ENCODE measurements at places on chromosomes 5 and 9. TPM values are rescaled to one million over a fixed set of nuclear protein-coding genes. Genes with fewer than 3 reads are reported as not detected.

Gene GABRB2
- not detected for total RNA-seq

Gene ABCA2
- 25.5 TPM for total RNA-seq

Gene ANKRD31
- 0.06 TPM for total RNA-seq

Gene FCN2
- not detected for total RNA-seq

Gene UBLCP1
- 35.2 TPM for total RNA-seq

Gene SLC36A3
- total RNA-seq = not detected

Gene CATSPER3
- total RNA-seq = 0.40 TPM

Gene DRD1
- 0.24 TPM for total RNA-seq

Gene SPZ1
- total RNA-seq = not detected

Gene PCDHGA5
- total RNA-seq = 0.18 TPM

Gene ANXA1
- 1,098 TPM for total RNA-seq

Gene GARIN3
- total RNA-seq = not detected

Gene ABO
- not detected for total RNA-seq

Gene SAXO1
- not detected for total RNA-seq

Gene IFNA2
- total RNA-seq = not detected

Gene FAM151B
- total RNA-seq = 1.2 TPM

Gene MLLT3
- total RNA-seq = 21.9 TPM

Gene MEGF10
- not detected for total RNA-seq

Gene PCDHA1
- total RNA-seq = 0.48 TPM

Gene FYB1
- total RNA-seq = 9.7 TPM

Gene MED7
- total RNA-seq = 14.9 TPM

Gene GRM6
- not detected for total RNA-seq

Gene IRX2
- total RNA-seq = 1.8 TPM

Gene PAPPA
- 46.1 TPM for total RNA-seq

Gene BTNL3
- total RNA-seq = not detected

Gene RNF183
- not detected for total RNA-seq

Gene G3BP1
- total RNA-seq = 147 TPM

Gene TRIM7
- total RNA-seq = 46.1 TPM

Gene ADRA1B
- total RNA-seq = 19.1 TPM

Gene GPR107
- 29.9 TPM for total RNA-seq

Gene DDX31
- total RNA-seq = 24.7 TPM

Gene F2RL1
- total RNA-seq = 272 TPM

Gene TRIP13
- 66.4 TPM for total RNA-seq

Gene INVS
- 10.7 TPM for total RNA-seq

Gene SKIC3
- 24.0 TPM for total RNA-seq

Gene SLC34A1
- total RNA-seq = not detected

Gene PFN3
- not detected for total RNA-seq

Gene NR2F1
- 4.4 TPM for total RNA-seq

Gene FOXI1
- total RNA-seq = not detected

Gene TIFAB
- not detected for total RNA-seq

Gene CAMK2A
- 1.1 TPM for total RNA-seq

Gene TMEM215
- total RNA-seq = not detected

Gene C5
- 15.8 TPM for total RNA-seq

Gene PCDHGA6
- total RNA-seq = 0.29 TPM

Gene MTAP
- 2.7 TPM for total RNA-seq

Gene JAKMIP2
- total RNA-seq = not detected

Gene CARTPT
- total RNA-seq = not detected

Gene NEURL1B
- total RNA-seq = 2.9 TPM

Gene AKNA
- total RNA-seq = 4.2 TPM

Gene PCDHB13
- total RNA-seq = 0.20 TPM

Gene ZNF300
- 2.5 TPM for total RNA-seq

Gene PAEP
- not detected for total RNA-seq

Gene SH3PXD2B
- total RNA-seq = 12.4 TPM

Gene STOML2
- total RNA-seq = 175 TPM

Gene ARID3C
- not detected for total RNA-seq

Gene GABRA1
- total RNA-seq = not detected

Gene COL15A1
- total RNA-seq = 0.29 TPM

Gene LRRTM2
- total RNA-seq = not detected
